ENCODE measurements at places on chromosomes 3 and 15. TPM values are rescaled to one million over a fixed set of nuclear protein-coding genes. Genes with fewer than 3 reads are reported as not detected.

Gene TUSC2
- 35.2 TPM for total RNA-seq

Gene CDCP1
- 9.5 TPM for total RNA-seq

Gene SLC9C1
- not detected for total RNA-seq

Gene GOLGA6L6
- not detected for total RNA-seq

Gene CPLX3
- total RNA-seq: 0.07 TPM

Gene GPR15
- total RNA-seq: not detected

Measured in A549 treated with ZK216348 at 1 μM for 4 hours (cell line).